ENCODE measurements at places on chromosomes 4 and X.
A peak's percentile ranks its signal among the peaks of the same experiment; 100 is the strongest.

- DNase-seq, result no peak
Measured at GRCh38 chrX:35046660-35047296, 104.2 kb downstream of the FAM47B start.

GRCh38 chr4:121200795-121201472 lies 36.8 kb upstream of the TNIP3 start:
- no peak for DNase-seq

DNA sequence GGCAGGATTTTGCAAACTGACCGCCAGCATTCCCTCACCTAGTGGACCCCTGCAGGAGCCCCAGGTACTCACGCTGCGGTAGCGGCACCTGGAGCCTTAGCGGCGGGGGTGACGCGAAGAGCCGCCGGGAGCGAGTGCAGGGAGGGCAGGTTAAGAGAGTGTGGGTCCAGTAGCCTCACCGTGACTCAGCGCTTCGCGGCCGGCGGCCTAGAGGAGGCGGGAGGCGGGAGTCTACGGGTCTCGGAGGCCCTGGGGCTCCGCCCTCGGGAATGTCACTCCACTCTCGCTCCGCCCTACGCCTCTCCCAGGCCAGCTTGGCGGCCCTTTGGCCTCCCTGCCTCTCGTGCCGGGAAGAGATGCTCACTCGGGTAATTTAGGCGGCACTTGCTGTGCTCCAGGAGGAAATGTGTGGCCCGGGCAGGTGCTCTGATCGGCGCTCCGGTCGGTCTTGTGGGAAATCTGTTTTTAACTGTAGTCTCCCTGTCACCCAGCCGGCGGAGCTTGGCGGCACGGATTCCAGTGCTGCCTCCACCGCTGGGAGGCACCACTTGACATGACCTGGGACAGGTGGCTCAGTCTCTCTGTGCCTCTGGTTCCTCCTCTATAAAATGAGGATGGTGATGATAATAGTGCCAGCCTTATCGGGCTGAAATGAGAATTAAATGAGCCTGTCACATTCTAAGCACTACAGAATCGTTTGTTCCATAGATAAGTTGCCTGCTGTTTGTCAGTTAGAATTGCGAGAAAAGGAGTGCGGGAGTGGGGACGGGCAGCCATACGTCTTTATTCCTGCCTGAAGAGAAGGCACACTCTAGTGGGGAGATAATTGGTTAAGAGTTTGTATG lies at the start of gene PIR:
Gene PIR (minus strand): TSS at position 216 of the 845 bp plus-strand sequence. CDS start 2,076 bp downstream, outside the sequence.
- peak; percentile 83 for DNase-seq

DNA sequence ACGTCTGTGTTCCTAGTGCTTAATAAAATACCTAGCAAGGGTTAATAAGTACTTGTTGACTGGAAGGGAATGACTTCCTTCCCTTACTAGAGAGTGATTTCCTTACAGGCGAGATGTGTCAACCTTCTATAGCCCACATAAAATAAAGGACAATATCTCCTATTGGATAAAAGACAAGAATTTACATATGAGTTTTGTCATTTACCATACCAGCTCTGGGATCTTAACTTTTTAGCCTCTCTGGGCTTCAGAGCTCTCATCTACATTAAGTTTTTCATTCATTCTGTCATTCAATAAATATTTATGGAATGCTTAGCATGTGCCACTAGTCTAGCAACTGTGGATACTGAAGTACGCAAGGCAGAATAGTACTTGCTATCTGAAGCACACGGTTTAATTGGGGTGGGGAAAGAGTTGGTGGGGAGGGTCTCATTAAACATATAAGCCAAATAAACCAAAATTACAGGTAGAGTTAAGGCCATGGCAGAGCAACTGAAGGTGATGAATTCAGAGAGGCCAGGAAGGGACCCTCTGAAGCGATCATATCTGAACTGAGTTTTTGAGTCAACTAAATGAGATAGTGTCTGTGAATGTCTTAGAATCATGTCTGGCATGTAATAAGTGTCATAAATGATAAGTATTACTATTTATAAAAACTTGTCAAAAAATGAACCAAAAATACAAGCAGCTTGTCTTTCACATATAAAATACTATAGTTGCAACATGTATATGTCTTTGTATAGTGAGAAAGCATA lies 91.6 kb upstream of the BMP2K start:
- DNase-seq, result no peak

- DNase-seq, result no peak
Measured at GRCh38 chrX:82141942-82142341, 940.0 kb downstream of the SH3BGRL start.

DNA sequence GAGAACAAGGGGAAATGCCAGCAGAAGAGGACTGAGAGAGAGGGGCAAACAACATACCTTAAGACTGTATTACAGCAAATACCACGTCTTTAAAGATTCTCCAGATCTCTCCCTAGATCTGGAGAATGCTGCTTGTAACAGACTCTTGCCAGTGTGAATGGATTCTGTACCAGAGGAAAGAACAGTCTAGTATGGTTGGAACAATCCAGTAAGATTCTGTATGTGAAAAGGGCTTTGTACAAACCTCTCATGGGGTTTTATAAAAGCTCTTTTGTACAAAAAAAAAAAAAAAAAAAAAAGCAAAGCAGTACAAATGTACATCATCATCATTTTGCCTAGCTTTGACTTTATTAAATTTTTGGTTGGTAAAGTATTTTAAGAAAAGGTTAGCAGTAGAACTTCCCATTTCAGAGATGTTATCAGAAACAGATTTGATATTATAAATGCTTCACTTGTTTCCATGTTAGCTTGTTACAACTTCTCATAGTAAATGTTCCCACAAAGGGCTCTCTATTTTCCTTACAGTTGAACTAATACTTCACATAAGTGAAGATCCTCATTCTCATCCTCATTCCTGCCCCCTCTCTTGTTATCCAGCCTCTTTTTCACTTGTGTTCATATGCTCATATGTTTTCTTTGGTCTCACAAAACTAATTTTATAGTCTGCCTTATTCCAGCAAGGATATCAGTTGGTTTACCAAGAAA lies 144.2 kb downstream of the EDA start:
- no peak for DNase-seq

- DNase-seq, result no peak
Measured at GRCh38 chr4:177271091-177271490, 38.6 kb upstream of the NEIL3 start.

- no peak for DNase-seq
Measured at GRCh38 chr4:65971686-65972085, 301.4 kb upstream of the EPHA5 start.

- DNase-seq, result no peak
Measured at GRCh38 chr4:153759407-153760316, at the start of gene RNF175. Gene RNF175, minus strand, starts transcription at chr4:153760024. Its CDS starts 162 bp downstream, at chr4:153759862.

DNA sequence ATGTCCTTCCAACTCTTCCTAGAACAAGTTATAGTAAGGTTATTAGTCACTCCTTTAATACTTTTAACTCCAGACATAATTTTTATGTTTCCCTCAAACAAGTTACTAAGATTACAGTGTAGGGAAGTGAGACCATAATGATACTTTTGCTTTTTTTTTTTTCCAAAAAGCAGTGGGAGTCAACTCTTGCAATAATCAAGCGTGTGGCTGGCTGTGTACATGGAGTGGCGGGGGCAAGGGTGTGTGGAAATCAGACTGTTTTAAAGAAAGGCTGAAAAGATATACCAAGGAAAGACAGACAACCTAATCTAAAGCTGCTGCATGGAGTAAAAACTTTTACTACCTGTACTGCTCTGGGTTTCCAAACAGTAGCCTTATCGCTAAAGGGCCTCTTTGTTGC lies 4.1 kb downstream of the NOA1 start:
- no peak for DNase-seq

DNA sequence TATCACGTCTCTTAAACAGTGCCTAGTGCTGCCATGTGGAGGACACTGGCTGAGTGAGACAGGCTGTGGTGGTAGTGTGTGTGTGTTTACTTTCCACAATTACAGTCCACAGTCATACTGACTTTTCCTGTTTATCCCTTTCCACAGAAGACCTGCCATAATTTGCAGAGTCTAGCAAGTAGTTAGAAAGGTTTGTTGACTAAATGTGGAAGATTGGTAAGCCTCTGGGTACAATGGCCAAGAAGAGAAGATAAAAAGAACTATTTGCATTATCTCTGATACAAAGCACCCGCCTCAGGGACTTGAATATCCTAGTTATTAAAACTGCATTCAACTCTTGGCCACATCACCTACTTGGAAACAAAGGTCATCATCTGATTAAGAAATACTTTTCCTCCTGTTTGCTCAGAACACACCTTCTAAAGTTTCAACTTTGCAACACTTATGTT lies 89.1 kb downstream of the FAM13A start:
- DNase-seq, result no peak

- DNase-seq, result peak; percentile 41
Measured at GRCh38 chrX:38192007-38192810, 28.5 kb downstream of the SRPX start.

DNA sequence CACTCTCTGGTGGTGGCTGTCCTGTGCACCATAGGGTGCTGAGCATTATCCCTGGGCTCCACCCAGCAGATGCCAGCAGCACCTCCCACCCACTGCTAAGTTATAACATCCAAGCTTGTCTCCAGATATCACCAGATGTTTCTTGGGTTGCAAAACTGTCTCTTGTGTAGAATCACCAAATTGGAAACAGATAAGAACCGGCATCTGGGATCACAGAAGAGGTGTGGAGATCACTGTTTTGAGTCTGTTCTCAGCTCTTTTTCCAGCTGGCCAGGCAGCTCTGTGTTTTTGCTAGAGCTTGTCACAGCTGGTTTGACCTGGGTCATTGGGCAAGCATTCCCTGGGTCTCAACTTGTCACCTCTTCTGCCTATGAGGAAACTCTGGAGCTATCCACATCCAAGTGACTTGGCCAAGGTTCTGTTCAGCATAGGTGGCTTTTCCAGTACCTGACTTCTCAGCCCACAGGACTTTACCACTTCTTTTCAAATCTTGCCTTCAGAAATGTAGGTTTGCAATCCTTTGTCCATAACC lies 15.3 kb upstream of the PUDP start:
- DNase-seq, result no peak

- DNase-seq, result peak; percentile 28
Measured at GRCh38 chr4:87848622-87849351, 16.0 kb downstream of the MEPE start.

GRCh38 chr4:22514001-22514400 lies 1.9 kb downstream of the ADGRA3 start:
- no peak for DNase-seq

DNA sequence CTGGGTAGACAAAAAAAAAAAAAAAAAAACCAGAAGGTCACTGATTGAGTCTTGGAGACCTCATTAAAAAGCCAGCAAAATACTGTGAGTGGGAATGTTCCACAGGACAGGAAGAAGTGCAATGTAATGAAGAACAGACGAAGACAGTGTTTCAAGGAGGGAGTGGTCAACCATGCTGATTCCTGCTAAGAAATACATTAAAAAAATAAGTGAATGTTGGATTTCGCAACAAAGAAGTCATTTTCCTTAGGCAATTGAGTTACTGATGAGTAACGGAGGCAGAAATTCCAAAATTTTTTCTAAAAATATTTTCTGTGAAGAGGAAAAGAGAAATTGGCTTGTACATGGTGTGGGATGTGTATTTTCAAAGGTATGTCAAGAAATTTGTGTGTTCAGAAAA lies 94.3 kb upstream of the FAM47B start:
- no peak for DNase-seq

- DNase-seq, result no peak
Measured at GRCh38 chrX:151676196-151676595, 19.1 kb upstream of the PRRG3 start.

- no peak for DNase-seq
Measured at GRCh38 chr4:127988638-127989037, 23.4 kb downstream of the ABHD18 start.

- DNase-seq, result no peak
Measured at GRCh38 chr4:179125870-179126269, 1683.6 kb upstream of the AGA start.

GRCh38 chr4:182221987-182222386 lies 21.2 kb upstream of the TENM3 start:
- DNase-seq, result no peak

GRCh38 chr4:123777373-123777772 lies 380.8 kb downstream of the SPRY1 start:
- DNase-seq, result no peak

DNA sequence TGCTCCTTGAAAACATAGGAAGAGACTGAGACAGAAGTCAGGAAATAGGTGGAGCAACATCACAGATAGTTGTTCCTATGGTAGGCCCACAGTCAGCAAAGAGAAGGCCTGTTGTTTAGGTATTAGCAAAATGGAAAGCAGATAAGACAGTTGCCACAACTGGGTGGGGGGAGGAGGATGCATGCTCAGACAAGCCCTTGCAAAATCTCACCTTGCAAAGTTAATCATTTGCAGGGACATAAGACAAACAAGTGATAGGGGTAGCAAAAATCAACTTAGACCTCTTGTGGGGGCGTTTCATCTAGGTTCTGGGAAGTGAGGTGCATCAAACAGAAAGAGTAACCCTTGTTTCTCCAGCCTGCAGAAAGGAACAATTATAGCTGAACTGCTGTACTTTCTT lies 30.7 kb downstream of the SERPINA7 start:
- DNase-seq, result no peak

DNA sequence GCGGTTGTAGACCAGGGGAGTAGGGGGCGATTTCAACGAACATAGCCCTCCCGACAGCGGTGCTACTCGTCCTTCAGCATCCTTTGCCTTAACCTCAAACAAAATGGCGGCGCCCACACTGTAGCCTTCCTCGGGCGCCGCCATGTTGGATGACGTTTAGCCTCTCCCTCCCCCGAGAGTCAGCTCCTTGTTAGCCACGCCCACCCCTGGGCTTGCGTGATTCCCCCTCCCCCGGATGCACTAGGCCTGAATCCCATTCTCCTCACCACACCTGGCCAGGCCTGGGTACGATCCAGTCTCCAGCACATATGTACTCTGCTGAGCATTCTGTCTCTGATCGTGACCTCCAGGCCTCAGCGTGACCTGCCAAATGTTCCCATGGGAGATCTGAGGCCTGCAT lies 49.0 kb upstream of the ZNF157 start:
- peak; percentile 50 for DNase-seq

GRCh38 chr4:56512166-56512565 lies 6.6 kb downstream of the ARL9 start:
- DNase-seq, result no peak

DNA sequence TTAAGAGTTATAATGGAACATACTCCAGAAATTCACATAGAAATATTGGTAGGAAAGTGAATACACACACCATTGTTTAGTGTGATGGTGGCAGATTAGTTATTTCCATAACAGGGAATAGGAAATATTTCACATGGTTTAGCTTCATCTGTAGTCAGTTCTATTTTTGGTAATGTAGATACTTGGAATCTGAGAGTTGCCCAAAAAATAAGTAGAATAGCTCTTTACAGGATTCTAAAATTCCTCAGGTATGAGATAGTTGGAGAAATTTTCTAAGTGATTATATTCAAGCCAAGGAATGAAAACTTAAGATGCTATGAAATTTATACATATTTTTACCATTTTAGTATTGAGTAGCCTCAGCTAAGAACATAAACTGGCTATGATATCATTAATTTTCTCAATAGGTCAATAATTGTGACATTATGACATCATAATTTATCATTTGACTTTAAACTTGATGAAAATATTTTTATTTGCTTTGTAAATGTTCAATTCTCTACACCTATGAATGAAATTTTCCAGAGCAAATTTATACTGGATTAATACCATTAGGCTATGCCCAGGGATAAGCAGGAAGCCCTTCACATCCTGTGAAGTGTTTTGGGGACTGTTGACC lies 35.8 kb downstream of the CPEB2 start:
- no peak for DNase-seq

GRCh38 chr4:123520325-123520724 lies 123.7 kb downstream of the SPRY1 start:
- DNase-seq, result no peak

- DNase-seq, result no peak
Measured at GRCh38 chr4:74412225-74412624, 32.7 kb upstream of the AREG start.

Data from dorsolateral prefrontal cortex (tissue), 122 donors.